ENCODE measurements at places on chromosomes 6 and 20.

DNA sequence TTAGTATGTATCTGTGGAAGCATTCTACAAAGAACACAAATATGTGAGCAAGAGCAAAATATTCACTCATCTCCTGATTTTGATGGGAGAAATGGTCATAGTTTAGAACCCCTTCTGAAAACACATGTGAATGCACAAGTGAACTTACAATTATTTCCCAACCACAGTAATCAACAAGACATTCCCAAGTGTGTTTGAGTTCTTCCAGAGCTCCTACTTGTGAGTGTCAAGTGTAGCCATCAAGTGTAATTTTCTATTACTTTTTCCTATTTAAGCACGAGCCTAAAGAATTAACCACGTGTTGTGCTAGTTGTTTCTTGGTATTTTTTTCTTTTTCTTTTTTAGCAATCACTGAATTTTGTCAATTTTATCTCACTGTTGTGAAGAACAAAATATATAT, 402.3 kb downstream of the NKAIN2 start:
- no peak for DNase-seq

- peak; percentile 62 for DNase-seq
These were observed 68.5 kb downstream of the FYN start for GRCh38 chr6:111804627-111805235.

DNA sequence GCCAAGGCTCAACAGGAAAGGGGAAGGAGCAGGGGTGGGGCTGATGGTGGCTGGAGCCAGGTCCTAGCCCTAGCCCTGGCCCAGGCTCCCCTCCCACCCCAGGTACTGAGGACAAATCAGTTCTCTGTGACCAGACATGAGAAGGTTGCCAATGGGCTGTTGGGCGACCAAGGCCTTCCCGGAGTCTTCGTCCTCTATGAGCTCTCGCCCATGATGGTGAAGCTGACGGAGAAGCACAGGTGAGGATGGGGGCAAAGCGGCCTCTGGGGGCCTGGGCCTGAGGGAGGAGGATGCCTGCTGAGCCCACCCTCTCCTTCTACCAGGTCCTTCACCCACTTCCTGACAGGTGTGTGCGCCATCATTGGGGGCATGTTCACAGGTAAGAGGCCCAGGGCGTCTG, 15.0 kb downstream of the ERGIC3 start:
- no peak for DNase-seq

DNA sequence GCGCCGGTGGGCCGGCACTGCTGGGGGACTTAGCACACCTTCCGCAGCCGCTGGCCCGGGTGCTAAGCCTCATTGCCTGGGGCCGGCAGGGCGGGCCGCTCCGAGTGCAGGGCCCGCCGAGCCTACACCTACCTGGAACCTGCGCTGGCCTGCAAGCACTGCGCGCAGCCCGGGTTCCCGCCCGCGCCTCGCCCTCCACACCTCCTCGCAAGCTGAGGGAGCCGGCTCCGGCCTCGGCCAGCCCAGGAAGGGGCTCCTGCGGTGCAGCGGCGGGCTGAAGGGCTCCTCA, 10.7 kb upstream of the MPC1 start:
- DNase-seq: no peak

DNA sequence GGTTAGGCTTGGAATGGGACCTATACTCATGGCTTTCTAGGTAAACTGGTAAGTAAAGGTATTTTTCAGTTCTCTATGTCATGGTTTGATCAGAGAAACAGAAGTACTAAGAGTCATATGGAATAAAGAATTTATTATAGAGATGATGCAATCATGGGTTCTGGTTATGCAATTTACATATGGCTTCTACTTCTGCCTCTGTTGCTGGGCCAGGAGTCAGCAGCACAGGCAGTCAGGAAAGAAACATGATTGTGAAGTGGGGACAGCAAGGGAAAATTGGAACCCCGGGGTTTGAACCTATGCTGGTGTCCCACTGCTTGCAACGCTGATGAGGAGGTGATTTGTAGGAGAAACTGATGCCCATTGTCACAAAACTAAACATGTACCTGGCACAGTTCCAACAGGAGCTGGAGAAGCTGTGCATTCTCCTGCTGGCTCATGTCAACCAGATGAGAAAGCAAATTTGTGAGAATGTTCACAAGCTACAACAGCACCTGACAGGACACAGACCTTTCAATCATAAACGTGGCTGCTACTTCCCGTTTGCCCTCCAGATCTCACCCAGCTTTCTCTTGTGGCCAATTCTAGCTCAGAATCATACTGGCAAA, 887.1 kb downstream of the TFAP2A start:
- DNase-seq: no peak

DNA sequence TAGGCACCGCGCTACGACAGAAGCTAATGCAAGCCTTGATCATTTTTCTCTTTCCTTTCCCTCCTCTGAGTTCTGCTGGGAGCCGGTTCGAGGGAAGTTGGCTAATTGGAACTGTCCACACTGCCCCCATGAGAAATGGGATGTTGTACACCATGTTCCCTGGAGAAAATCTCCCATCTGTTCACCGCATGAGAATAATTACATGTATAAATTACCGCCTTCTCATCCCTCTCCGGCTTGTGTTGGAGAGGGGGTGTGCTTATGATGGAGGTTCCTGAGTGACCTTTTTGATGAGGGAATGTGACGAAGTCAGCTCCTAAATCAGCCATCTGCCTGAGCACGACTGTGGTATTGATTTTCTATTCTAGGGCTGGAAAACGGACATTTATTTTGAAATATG, 320.2 kb upstream of the SULF2 start:
- no peak for DNase-seq

GRCh38 chr6:137933696-137934095, 66.6 kb downstream of the TNFAIP3 start:
- no peak for DNase-seq

DNA sequence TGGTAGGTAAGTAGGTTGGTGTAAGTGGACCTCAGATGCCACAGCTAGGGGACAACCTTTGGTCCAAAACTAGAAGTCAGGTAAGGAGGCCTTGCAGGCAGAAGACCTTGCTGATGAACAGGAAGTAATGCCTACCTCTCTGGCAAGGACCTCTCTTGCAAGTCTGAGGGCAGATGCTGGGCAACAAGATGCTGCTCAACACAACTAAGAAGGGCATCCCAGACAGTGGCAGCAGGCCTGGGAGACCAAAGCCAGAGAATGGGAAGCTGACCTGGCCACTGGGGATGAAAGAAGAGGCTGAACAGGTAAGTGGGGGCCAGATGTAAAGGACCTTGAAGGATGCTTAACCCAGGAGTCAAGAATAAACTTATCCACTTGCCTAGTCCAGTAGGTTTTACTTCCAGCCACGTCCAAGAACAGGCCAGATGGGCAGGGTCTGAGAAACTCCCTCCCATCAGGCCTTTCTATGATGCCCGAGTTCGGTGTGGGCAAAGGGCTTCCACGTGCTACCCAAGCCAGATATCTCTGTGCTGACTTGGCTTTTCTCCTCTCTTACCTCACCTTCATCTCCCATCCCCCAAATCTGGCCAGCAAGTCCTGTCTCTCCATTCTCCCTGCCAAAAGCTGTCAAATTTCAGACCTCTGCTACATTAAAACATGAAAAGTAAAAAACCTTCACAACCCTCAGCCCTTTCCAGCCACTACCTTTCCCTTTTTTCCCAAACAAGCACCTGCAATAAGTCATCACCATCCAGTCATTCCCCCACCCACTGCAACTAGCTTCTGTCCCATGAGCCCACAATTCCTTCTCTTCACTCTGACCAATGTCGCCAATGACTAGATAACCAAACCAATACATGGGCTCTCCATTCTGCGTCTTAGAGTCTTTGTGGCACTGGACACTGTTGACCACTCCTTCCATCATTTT, 11.5 kb upstream of the PLCG1 start:
- peak; percentile 30 for DNase-seq

GRCh38 chr6:132872923-132873322, 58.6 kb downstream of the RPS12 start:
- no peak for DNase-seq

- DNase-seq: no peak
These were observed 64.0 kb downstream of the THBS2 start for GRCh38 chr6:169189686-169190085.

GRCh38 chr6:2197177-2197671, 48.2 kb downstream of the GMDS start:
- peak; percentile 53 for DNase-seq

All from SJSA1 (cell line).